Activated naive CD8-positive, alpha-beta T cell treated with anti-CD3 and anti-CD28 coated beads, Interleukin-2, amount 50 U/mL, for 24 hours (primary cell): ENCODE measurements at places on chromosomes 16 and 17.

DNA sequence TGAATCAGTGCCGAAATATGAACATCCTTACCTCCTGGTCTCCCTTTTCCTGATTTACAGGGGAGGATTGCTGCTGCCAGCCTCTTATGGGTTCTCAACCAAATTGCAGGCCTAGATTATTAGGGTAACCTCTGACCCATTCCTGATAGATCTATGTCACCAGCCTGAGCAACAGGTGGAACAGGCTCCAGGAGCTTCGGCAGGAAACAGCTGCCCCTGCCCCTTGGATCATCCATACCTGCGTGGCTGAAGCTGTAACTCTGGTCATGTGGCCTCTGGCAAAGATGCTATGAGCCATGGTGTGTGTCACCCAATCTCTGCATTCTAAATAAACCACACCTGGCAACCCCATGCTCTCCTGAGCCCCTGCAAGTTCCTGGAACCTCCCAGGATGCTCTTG, 18.4 kb upstream of the RBBP6 start:
- peaks cover 2% of the 10 kb centered on the region for H3K27me3 ChIP-seq
- no peak overlapping the region for H3K4me3 ChIP-seq
- H3K27ac ChIP-seq: no peak overlapping the region
- DNase-seq: no peak
- no peaks in the 10 kb centered on the region for H3K36me3 ChIP-seq
- peaks cover 5% of the 10 kb centered on the region for H3K4me1 ChIP-seq

DNA sequence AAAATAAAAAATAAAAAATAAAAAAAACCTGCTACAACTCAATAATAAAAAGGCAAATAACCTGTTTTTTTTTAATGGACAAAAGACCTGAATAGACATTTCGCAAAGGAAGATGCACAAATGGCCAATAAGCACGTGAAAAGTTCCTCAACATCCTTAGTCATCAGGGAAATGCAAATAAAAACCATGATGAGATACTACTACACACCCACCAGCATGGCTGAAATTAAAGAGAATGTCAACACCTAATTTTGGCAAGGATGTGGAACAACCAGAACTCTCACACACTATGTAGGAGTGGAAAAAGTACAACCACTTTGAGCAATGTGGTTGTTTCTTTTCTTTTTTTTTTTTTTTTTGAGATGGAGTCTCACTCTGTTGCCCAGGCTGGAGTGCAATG, 24.6 kb downstream of the COG7 start:
- H3K27ac ChIP-seq: no peak overlapping the region
- peaks cover 29% of the 10 kb centered on the region for H3K36me3 ChIP-seq
- H3K4me3 ChIP-seq: no peak overlapping the region
- no peak for DNase-seq

GRCh38 chr16:84834403-84834772, 14.6 kb downstream of the CRISPLD2 start:
- peaks cover 3% of the 10 kb centered on the region for H3K27me3 ChIP-seq
- no peak overlapping the region for H3K4me3 ChIP-seq
- no peaks in the 10 kb centered on the region for H3K36me3 ChIP-seq
- no peaks in the 10 kb centered on the region for H3K4me1 ChIP-seq

DNA sequence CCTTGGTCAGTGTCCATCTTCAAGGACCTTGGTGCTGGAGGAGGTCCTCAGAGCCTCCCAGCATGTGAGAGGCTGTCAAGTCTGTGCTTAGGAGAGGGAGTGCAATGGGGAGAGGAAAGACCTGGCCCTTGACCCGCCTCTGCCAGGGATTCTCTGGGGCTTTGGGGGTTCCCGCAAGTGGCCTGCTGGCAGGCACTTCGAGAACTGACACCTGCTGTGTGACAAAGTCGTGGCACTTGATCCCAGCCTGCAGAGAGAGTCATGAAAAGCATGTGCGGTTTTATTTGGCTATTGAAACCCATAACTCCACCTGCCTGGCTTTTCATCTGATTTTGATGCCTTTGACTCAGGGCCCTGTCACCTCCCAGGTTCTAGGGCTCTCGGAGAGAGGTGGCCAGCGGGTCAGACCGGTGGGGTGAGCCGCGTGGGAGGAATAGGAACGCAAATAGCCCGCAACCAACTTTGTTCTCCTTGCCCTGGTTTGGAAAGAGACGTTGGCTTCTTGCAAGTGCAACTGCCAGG, 42.8 kb upstream of the GSE1 start:
- H3K4me3 ChIP-seq: peak overlapping the region; percentile 59
- DNase-seq: peak; percentile 54
- H3K27me3 ChIP-seq: no peaks in the 10 kb centered on the region
- peak overlapping the region; percentile 82 for H3K27ac ChIP-seq

DNA sequence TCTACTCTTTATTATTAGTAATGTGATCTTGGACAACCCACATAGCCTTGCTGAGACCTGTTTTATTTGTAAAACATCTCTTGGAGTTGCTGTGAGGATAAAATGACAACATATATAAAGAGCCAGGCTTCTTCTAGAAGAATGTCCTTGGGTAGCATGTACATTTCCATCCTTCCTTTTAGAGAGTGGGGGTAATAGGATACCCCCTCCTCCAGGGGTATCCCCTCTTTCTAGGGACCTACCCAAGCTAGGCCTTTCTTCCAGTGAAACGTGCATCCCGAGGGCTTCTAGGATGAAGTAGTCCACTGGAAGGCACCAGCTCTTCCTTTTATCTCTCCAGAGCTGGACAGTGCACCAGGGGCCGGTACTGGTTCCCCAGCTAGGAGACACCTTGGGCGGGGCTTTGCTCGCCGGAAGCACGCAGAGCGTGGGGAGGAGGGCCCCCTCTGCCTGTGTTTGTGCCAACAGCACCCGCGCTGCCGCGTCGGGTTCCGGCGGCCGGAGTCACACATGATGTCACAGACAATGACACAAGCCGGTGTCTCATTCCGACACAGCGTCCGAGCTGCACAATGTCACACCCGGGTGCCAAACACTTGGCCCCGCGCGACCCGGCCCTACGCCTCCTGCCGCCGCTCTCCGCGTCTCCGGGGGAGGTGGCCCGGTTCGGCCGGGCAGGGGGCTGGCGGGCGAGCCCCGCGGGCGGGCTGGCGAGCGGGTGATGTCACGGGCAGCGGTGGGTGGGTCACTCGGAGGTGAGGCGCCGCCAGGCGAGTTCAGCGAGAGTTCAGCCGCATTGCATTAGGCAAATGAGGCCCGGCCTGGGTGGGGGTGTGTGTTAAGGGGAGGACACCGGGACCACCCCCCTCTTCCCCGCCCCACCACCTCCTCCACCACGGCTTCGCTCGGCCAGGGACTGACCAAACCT, 23.4 kb downstream of the GJD3 start:
- DNase-seq: peak; percentile 85
- H3K36me3 ChIP-seq: peaks cover 12% of the 10 kb centered on the region
- peaks cover 82% of the 10 kb centered on the region for H3K4me1 ChIP-seq
- no peaks in the 10 kb centered on the region for H3K27me3 ChIP-seq

GRCh38 chr17:76384987-76385891, 830 bp downstream of the SPHK1 start:
- no peak overlapping the region for H3K27ac ChIP-seq
- peaks cover 15% of the 10 kb centered on the region for H3K4me1 ChIP-seq
- peaks cover 2% of the 10 kb centered on the region for H3K27me3 ChIP-seq
- peak; percentile 53 for DNase-seq

DNA sequence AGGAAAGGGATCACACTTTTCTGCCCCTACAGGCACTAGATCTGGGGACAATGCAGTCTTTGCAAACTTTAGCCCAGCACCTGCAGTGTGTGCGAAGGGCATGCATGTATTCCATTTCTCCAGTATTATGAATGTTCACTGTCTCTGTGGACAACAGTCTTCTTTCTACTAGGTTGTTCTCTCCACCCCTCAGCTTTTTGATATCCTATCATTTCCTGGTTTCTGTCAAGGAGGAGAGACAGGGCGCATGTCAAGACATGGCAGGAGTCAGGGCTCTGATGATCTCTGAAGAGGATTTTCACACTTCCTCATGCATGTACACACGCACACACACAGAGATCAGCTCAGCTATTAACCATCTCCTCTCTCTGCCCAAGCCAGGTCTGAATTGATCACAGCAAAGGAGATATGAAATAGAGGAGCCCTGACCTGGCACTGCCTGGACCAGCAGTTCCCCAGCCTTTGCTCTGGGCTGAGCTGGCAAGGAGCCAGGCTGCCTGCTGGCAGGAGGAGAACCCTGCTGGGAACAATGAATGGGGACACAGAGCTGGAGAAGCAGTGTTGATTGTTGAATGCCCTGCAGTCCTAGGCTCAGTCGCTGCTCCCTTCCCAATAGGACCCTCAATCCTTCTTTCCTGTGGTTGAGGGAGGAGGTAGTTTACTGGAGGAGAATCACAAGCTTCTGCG, 2.6 kb downstream of the GPR179 start:
- no peak overlapping the region for H3K27ac ChIP-seq
- no peaks in the 10 kb centered on the region for H3K36me3 ChIP-seq
- DNase-seq: no peak

- peak overlapping the region; percentile 81 for H3K4me3 ChIP-seq
- H3K36me3 ChIP-seq: peaks cover 30% of the 10 kb centered on the region
- no peaks in the 10 kb centered on the region for H3K27me3 ChIP-seq
- DNase-seq: peak; percentile 25
- H3K27ac ChIP-seq: peak overlapping the region; percentile 15
Measured at GRCh38 chr17:36592316-36592715, 637 bp downstream of the DHRS11 start.

GRCh38 chr17:69864462-69864861, 210.6 kb upstream of the KCNJ16 start:
- H3K27ac ChIP-seq: no peak overlapping the region
- no peaks in the 10 kb centered on the region for H3K4me1 ChIP-seq
- no peak for DNase-seq
- no peaks in the 10 kb centered on the region for H3K36me3 ChIP-seq
- no peak overlapping the region for H3K4me3 ChIP-seq
- no peaks in the 10 kb centered on the region for H3K27me3 ChIP-seq

DNA sequence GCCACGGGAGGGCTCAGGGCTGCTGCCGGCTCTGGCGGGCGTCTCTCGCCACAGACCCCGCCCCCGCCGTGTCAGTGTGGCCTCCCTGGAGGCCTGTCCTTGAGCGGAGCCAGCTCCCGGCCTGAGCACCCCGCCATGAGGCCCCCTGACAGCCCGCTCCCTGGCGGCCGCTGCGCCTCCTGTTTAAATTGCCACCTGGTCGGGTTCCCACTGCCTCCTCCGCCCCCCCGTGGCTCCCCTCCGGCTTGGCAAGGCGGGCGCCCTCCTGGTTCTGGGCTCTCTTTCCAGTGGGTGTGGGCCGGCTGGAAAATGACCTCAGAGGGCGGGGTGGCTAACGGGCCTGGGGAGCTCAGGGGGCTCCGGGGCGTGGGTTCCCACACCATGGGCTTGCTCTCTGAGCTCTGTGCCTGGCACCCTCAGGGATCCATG, 42.1 kb upstream of the SSTR5 start:
- H3K27ac ChIP-seq: no peak overlapping the region
- H3K4me3 ChIP-seq: no peak overlapping the region
- H3K4me1 ChIP-seq: no peaks in the 10 kb centered on the region
- no peaks in the 10 kb centered on the region for H3K36me3 ChIP-seq
- H3K27me3 ChIP-seq: peaks cover 13% of the 10 kb centered on the region
